ENCODE measurements at places on chromosomes 16 and 17.

- DNase-seq, result no peak
Measured at GRCh38 chr17:32958418-32958817, 30.5 kb downstream of the TMEM98 start.

DNA sequence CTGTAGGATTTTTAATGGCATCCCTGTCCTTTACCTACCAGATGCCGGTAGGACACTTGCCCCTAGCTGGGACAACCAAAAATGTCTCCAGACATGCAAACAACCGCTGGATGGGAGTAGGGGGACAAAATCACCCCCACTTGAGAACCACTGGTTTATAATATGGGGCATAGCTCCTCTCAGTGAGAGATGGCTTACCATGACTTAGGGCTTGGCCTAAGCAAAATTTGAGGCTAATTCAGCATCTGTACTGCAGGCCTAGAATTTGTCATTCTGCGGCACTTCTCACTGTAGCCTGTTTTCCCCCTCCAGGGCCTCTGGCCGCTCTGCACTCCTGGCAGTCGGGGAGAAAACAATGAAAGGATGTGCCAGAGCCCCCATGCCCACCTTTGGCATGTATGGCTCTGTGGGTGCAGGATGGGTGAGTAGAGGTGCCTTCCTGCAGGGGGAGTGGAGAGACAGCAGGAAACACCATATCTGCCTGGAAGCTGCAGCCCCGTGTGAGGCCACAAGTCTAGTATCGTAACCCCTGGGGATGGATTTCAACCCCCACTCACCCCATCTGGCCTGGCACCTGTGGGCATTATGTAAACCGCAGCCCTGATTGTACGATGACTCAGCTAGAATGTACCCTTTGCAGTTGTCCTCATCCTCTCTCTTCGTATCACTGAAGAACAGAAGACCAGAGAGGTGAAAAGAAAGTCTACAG is 268.1 kb downstream of the SOX9 start:
- DNase-seq, result peak; percentile 57

GRCh38 chr17:19713462-19713861 is 2.9 kb downstream of the SLC47A2 start:
- no peak for DNase-seq

GRCh38 chr17:39376434-39376833 is 25.0 kb downstream of the FBXL20 start:
- no peak for DNase-seq

GRCh38 chr16:85188822-85189672 is 76.8 kb upstream of the CIBAR2 start:
- DNase-seq, result no peak

- DNase-seq, result no peak
Measured at GRCh38 chr16:8739989-8740704, 57.3 kb downstream of the TMEM186 start.

DNA sequence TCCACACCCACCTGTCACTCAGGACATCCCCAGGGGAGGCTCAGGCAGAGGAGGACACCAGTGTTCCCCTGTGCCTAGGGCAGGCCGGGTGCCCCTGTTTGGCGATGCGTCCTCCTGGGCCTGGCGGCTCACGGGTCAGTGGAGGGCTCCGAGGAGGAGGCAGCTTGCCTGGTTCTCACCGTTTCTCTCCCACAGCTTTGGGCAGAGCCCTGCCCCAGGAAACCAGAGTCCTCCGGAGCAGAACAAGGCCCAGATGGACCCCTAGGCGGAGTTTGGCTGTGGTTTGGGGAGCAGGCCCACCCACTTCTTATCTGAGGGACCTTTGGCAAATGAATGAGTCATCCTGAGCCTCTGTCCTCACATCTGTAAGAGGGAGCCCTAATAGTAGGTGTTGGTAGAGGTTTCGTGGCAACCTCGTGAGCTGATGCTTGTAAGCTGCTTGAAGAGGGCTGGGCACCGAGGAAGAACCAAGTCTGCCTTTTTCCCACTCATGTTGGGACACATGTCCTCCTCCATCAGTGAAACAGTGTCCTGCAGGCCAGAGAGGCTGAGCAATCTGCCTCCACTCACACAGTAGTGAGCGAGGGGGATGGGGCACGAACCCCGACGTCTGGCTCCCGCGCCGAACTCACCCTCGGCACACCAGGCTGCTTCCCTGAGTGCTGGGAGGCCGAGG is 247.0 kb upstream of the CIBAR2 start:
- no peak for DNase-seq

DNA sequence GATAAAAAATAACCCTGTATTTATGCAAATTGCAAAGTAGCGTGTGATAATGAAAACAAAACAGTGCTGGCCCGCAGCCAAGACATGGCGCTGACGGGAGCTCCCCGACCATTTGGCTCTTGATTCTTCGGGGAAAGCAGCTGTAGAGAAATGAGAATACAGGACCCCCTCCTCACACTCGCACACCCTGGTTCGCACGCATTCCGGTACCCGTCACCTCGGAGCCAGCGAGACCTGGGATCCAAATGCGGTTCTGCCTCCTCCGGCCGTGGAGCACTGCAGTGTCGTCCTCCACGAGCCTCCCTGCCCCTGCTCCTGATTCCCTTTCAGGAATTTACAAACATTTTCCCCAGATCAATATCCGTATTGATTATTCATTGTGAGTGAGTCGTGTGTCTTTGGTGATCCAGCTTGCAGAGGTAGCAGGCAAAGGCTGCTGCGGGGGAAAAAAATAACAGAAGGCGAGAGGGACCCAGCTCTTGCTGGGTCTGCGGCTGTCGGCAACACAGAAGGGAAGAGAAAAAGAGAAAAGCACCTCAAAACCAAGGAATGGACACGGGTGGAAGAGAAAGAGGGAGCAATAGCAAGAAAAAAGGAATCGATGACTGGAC is 184.1 kb upstream of the ZFHX3 start:
- DNase-seq, result no peak

GRCh38 chr17:6479622-6480302 is 35.5 kb downstream of the PIMREG start:
- no peak for DNase-seq

- no peak for DNase-seq
Measured at GRCh38 chr17:34368196-34368945, 5.3 kb upstream of the CCL1 start.

Data from astrocyte of the spinal cord (primary cell).